ENCODE measurements at places on chromosomes 1 and 21.

DNA sequence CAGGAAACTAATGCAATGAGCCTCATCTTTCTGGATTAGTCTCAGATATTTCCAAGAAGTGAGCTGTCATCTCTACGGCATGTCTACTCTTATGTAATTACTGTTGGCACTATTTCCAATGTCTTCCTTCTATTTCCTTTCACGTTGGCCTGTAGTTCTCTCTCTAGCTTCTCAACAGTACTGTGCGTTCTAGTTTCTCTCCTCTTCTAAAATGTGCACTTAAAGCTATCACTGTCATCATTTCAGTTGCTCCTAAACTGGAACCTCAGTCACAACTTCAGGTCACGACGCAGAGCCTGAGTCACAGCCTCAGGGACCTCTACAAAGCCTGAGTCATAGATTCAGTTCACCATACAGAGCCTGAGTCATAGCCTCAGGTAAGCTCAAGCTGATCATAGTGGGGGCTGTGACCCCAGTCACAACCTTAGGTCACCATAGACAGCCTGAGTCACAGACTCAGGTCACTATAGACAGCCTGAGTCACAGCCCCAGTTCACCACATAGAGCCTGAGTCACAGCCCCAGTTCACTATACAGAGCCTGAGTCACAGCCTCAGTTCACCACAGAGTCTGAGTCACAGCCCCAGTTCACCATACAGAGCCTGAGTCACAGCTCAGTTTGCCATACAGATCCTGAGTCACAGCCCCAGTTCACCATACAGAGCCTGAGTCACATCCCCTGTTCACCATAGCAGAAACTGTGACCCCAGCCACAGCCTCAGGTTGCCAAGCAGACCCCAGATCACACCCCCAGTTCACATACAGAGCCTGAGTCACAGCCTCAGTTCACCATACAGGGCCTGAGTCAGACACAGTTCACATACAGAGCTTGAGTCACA is 13.0 kb downstream of the WNT9A start:
- peak; percentile 44 for DNase-seq

DNA sequence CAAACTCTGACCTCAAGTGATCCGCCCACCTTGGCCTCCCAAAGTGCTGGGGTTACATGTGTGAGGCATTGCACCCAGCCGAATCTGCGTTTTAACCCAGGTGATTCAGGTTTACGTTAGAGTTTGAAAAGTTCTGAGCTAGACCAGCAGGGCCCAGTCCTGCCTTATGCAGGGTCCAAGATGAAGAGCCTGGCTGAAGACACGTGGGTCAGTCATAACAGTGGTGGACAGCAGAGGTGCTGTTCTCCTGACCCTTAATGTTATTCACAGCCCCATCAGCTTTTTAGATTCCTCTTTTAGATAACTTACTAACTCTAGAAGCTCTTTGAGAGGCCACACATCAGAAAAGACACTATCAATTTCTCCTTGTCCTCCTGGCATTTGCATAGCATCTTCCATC is 50.0 kb downstream of the GNG4 start:
- DNase-seq = no peak

DNA sequence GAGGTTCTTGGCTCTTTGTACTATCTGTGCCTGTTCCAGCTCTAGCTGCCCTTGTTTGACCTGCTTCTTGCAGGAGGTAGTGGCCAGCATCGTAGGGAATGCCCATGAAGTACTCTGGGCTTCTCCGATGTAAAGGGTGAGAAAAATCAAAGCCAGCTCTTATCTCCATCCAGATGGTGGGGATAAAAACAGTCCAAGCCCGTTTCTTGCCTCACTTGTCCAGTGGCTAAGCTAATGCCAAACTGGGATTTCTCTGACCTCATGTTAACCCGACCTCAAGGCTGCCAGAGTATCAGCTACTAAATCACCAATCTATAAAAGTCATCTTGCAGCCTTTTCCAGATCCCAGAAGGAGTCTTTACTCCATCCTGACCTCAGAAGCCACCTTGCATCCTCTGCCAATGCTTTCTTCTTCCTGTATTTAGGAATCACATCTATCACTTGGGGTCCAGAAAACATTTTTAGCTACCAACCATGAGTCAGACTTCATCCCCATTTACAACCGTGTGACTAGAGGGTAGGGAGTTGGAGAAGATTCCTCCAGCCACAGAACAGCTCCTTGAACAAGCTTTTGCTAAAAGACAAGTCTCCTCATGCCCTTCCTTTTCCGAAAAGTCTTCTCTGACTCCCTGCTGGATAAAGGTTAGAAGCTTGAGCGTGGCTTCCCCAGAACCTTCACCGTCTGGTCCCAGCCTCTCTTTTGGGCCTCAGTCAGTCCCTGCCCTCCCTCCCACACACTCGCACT is 35.9 kb downstream of the KCNC4 start:
- no peak for DNase-seq

- DNase-seq = no peak
Observed at GRCh38 chr1:208332774-208333126, 88.6 kb upstream of the PLXNA2 start.

GRCh38 chr21:46127239-46128105 is 27.9 kb downstream of the FTCD start:
- DNase-seq = no peak

DNA sequence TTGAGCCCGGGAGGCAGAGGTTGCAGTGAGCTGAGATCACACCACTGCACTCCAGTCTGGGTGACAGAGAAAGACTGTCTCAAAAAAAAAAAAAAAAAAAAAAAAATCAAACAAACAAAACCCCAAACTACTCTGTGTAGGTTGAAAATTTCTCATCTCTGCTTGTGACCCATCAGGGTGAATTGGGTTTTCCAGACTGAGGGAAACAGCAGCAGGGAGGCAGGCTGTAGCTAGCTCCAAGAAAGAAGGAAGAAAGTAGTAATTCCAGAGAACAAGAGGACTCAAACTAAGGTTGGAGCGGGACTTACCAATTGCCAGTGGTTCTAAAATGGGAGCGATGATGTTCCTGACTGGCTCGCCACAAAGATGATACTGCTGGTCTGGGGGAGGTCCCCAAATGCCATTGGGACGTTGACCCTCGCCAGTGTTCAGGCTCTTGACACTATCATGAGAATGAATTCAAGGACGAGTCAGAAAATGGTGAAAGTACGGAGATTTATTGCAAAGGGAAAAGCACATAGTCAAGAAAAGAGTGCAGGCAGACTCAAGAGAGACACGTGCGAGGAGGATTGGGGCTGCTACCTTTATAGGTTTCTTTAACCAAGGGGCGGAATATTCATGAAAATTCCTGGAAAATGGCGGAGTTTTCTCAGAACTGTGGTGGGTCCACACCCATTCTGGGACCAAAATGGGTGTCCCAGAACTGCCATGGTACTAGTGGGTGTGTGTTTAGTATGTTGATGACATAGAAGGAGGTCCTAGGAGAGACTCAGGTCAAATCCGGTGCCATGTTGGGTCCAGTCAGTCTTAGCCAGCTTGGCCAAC is 13.4 kb downstream of the AADACL4 start:
- DNase-seq = no peak

GRCh38 chr1:156612666-156613065 is 6.5 kb upstream of the HAPLN2 start:
- no peak for DNase-seq

DNA sequence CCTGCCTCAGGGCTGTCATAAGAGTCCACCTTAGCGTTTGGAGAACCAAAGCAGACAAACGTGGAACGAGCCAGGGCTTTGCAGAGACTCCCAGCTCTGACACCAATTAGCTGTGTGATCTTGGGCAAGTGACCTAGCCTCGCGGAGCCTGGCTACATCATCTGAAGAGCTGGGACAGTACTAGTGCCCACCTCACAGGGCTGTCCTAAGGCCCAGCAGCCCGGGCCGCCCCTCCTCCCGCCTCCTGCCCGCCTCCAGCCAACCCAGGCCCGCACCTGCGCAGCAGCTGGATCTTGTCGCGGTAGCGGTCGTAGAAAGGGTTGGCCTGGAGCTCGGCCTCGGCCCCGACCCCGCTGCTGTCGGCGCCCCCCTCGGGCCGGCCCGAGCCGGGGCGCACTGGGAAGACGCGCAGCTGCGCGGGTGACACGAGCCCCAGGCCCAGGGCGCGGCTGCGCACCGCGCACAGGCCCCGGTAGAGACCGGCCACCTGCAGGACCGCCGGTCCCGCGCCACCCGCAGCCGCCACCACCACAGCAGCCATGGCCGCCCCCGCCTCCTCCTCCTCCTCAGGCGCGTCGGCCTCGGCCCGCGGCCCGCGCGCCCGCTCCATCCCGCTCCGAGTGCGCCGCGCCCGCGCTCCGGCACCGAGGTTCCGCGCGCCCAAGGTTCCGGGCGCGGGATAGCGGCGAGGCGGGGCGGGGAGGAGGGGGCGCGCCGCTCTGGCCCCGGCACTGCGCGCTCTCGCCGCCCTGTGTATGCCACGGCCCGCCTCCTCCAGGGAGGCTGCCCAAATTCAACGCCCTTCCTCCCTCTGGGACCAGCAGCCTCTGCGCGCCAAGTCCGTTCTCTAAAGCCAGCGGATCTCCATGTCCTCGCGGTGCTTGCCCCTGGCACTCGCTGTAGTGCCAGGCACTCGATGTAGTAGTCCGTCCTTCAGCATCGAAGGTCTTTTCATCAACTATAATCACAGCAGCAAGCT is at the start of gene ATPAF1:
ATPAF1 (minus strand) TSS at position 583 of the 979 bp plus-strand sequence; CDS start at position 541, 42 bp downstream.
- peak; percentile 62 for DNase-seq

- no peak for DNase-seq
Observed at GRCh38 chr1:232868793-232869491, 63.7 kb downstream of the MAP10 start.

DNA sequence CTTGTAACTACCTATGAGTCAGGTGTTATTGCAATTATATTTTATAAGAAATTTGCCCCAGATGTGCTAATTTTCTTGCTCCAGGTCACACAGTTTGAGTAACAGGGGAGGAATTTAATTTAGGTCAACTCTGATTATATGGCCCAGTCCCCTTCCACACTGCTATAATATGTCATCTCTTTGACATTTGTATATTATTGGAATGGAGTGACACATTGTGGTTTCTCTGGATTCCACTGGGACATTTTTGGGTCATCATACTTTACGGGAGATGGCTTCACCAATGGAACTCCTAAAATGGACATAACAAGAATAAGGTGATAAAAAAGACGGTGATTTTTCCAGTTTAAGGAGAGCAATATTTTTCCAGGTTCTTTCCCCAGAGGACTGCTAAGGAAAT is 191.2 kb downstream of the DISC1 start:
- no peak for DNase-seq

DNA sequence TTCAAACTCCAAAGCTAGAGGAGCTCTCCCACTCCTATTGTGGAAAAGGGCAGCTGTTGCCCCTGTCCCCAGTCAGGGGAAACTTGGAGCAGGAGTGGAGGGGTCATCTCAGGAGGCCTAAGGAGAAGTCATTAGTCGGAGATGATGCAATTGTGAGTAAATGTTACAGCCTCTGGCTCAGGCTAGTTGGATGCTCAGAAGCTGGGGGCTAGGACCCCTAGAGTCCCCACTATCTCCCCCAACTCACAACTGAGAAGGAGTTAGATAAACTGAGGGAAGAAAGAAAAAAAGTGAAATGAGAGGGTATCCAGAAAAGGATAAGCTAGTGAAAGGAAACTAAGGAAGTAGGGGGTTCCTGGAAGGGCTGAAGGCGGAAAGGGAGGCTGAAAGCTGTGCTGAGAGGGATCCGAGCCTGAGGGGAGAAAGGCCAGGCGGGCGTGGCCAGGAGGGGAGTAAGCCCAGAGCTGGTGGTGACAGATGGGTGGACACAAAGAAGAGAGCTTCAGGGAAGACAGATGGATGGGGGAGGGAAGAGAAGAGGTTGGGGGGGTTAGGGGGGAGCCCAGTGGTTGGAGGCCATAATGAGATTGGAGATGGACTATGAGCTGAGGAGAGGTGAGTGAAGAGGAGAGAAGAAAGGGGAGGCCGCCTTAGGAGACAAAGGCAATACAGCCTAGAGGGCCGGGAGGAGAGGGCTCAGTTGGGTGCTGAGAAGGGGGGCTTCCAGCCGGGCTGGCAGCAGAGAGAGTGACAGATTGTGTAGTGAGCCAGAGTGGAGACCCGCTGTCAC is 4.5 kb upstream of the NHLH1 start:
- no peak for DNase-seq

Measured in stimulated activated CD4-positive, alpha-beta T cell treated with anti-CD3 and anti-CD28 coated beads, Interleukin-4, amount 100 ng/mL, for 48 hours (primary cell).